Naive thymus-derived CD8-positive, alpha-beta T cell (primary cell): ENCODE measurements at places on chromosomes 1 and 21.

- no peak for DNase-seq
Observed at GRCh38 chr1:21110163-21110562, 66.5 kb downstream of the EIF4G3 start.

GRCh38 chr1:219000631-219001030, 173.0 kb upstream of the LYPLAL1 start:
- no peak for DNase-seq

DNA sequence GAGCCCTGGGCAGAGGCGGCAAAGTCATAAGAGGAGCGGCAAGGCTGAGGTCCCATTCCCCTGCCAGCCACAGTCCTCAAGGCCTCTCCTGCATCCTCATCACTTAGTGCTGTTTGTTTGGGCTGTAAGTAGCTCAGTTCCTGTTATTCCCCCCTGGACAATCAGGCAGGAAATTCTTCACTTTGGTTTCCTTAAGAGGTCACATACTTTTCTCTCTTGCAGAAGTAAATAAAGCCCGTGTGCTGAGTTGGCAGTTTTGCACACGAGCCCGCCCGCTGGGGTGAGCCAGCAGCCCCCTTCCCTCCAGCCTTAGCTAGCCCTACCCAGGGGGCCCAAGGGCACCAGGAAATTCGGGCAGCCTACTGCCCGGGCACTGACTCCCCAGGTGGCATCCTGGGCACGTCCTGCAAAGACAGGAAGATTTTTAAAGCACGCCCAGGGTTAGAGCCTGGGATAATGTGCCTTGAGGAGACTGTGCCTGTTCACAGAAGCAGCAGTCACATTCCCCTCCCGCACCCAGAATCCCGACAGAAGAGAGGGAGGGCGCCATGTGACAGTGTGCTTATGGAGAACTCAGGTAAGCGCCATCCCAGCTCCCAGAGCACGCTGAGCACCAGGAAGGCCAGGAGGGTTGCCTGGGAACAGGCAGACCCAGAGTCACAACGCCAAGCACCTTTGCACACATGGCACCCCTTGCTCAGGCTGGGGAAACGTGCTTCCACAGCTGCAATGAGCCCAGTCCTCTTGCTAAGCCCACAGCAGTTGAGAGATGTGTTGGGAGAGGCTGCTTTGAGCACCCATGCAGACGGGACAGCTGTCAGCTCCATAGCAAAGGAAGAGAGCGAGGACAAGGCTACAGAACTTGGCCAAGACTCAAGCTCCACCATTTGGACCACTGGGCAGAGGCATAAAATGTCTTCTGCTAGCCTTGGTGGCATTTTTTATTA, 144.5 kb upstream of the TMEM51 start:
- DNase-seq = no peak

GRCh38 chr1:212414328-212415106, at the start of gene PACC1:
PACC1 (minus strand) TSS chr1:212414886; CDS start chr1:212414757, 129 bp downstream.
- DNase-seq = peak; percentile 80
